ENCODE measurements at places on chromosomes 11 and 22.

- DNase-seq, result peak; percentile 50
Measured at GRCh38 chr22:44918925-44919392, 90.8 kb downstream of the PHF21B start.

DNA sequence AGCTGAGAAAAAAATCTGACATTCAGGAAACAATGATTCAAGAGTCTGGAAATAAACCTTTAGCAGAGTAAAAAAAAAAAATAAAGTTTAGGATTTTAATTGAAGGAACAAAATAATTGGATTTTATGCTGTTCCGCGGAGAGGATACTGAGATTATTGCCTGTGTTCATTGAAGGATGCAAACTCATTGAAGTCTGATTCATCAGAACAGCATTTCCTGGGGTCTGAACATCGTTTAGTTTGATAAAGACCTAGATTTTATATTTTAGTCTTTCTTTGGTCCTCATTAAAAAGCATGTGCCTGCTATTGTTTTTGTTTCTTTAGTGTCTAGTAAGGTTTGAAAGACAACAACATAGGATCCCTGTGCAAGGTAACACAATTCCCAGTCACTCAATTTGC lies 4.5 kb downstream of the TLCD5 start:
- DNase-seq, result no peak

- DNase-seq, result no peak
Measured at GRCh38 chr11:119571311-119571710, 148.3 kb upstream of the THY1 start.

DNA sequence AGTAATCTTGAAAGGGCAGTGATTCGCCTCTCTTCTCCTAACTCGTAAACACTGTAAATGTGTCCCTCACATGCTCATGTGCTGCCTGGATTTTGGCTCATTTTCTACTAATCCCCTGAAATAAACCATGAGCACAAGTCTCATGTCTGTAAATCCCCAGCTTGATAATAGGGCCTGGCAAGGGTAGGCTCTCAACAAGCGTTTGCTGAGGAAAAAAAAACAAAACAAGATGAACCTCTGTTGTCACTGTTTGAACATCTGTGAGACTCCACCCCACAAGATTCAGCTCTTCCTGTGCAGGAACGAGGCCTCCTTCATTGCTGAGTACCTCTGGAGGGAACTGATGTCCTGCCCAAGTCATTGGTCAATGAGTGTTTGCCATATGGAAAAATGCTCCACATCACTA lies 4.5 kb upstream of the CYB5R2 start:
- no peak for DNase-seq

DNA sequence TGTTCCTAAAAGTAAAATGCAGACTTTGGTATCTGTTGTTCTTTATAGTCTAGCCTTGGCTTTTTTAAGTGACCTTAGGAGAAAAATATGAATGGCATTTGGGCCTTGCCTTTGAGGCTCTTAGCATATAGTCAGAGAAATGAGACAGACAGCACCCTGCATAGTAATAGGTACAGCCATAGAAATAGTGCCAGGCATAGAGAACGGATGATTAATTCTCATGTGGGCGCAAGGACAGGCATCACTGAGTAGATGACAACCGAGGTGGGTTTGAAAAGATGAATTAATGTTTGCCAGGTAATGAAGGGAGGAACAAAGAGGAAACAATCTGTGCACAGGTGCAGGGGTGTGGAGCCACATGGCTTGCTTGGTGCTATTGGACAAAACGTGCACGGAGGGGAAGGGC lies 90.5 kb downstream of the BMAL1 start:
- DNase-seq, result no peak

DNA sequence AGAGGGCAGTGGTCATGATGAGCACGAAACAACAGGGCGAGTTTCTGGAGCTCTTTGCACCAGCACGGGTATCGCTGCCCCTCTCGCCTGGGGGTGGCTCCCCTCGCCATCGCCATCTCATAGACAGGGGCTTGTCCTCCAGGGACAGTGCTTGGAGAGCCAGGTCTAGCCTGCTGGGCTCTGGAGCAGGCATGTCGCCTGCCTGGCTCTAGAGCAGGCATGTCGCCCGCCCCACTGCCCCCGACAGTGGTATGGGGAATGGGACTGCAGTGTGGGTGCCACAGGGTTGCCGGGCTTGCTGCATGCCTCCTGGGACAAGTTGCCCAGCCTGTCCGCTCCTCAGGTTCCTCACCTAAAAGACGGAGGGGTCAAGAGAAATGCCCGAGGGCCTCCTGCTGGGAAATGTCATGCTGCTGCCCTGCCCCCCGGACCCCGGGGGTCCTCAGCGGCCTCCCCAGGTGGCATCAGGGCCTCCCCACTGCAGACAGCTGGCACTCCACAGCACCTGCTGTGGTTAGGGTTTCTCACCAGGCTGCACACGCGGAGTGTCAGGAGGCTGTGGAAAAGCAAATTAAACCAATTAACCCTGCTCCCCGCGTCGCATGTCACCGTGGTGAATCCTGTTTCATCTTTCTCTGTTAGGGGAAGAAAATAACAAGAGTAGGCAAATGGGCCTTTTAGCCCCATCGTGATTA lies 403.0 kb downstream of the TBC1D22A start:
- DNase-seq, result peak; percentile 48

DNA sequence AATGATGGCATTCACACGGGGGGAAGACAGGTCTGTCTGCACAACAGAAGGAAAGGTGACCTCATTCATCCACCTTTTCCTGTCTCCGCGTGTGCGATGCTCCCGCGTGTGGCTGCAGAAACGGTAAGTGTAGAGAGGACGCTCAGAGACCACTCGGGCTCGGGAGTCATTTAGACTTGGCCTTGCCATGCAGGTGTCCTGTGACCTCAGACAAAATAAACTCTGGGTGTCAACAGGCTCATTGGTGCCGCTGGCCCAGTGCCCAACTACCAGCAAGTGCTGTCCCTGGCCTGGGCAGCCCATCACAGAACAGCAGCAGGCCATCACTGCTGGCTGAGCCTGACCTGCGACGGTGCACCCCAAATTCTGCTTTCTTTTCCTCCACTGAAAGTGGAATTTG lies 48.1 kb upstream of the ARFGAP3 start:
- no peak for DNase-seq

- DNase-seq, result no peak
Measured at GRCh38 chr11:70771099-70771885, 373.0 kb downstream of the CTTN start.

DNA sequence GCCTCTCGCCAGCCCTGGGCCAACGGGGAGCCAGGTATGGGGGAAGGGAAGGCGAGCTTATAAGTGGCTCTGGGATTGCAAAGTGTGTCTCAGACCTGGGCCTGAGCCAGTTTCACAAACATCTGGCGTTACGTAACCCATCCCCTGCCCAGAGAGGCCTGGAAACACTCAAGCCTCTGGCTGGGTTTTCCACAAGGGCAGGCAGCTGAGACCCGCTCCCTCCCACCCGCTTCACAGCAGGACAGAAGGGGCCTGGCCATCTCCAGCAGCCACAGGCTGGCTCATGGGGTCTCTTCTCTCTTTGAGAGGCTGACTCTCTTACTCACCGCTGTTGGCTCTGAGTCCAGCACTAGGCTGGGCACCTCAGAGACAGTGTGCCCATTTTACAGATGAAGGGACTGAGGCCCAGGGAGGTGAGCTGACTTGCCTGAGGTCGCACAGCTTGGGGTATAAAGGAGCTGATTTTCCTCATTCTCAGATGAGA lies 44.5 kb downstream of the TRIOBP start:
- no peak for DNase-seq

- no peak for DNase-seq
Measured at GRCh38 chr22:36227396-36227795, 11.9 kb downstream of the APOL2 start.

DNA sequence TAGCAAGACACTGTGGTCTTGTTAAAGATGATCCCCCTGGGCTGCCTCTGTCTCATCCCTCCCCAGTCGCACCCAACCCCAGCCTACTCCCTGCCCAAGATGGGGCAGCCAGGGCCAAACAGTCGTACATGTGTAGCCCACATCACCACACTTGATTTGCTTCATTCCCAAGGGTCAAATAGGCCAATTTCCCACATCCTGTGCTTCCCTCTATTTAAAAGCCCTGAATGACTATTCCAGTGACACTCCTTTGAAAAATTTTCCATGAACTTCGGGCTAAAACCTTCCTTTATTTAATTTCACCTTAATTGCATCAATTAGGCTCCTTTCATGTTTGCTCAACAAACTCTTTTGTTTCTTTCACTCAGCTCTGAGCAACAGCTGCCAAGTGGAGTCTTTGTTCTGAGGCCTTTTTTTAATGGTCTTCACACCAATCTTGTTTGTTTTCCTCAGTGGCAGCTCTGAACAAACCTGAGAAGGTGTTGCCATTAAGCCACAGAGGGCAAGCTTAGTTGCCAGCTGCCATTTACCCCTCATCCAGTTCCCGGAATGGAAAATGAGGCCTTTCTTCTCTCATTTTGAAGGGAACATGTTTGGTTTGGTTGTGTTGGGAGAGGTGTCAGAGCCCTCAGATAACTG lies 126.9 kb downstream of the APIP start:
- no peak for DNase-seq

DNA sequence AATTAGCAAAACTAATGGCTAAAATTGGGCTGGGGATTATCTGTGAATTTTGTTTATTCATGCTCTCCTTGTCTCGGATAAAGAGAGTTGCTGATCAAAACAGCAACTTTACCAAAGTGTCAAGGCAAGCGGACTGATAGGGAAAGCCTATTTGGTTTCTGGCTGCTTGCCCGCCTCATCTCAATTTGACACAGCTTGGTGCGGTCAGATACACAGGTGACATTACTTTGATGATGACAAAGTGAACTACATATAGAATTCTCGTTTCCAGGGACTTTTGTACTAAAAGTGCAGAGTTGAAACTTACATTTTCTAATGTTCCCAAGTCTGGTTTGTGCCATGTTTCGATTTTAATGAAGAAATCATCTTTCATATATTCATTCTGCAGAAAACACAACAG lies 22.8 kb downstream of the PITPNB start:
- no peak for DNase-seq

DNA sequence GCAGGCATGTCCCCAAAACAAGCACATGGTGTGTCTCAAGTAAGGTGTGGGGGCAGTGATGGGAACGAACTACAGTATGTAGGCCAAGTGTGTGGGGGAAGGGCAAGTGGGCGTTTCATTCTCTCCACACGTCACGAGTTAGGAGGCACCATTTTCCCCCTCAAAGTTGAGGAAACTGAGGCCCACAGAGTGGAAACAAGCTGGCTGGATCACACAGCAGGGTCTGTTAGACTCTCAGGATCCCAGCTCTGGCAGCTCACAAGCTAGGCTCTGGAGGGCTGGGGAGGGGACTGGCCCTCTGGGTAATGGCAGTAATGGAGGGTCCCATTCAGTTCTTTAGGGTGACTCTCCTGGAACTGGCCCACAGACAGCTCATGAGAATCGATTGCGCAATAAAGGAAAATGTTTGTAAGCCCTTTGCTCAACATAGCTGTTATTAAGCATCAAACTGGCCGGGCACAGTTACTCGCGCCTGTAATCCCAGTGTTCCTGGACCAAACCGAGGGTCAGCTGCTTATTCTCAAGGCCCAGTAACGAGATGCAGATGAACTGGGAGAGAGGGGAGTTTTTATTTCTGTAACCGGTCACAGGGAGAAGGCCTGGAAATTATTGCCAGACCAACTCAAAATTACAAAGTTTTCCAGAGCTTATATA lies 24.1 kb upstream of the TUB start:
- DNase-seq, result no peak

DNA sequence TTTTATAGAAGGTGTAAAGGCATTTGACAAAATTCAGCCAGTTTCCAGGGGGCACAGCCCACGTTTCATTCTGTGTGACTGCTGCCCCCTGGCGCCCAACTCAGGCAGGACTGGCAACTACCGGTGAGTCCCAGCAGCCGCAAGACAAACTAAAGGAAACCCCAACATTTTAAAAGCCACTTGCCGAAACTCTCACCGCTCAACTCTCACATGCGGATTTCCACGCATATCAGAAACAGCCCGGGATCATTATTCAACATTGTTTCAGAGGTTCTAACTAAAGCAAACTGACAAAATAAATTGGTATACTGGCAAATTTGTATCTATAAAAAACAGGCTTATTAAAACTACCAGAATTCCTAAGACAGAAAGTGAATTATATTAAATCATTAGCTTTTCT lies 48.2 kb downstream of the MORC2 start:
- peak; percentile 94 for DNase-seq

DNA sequence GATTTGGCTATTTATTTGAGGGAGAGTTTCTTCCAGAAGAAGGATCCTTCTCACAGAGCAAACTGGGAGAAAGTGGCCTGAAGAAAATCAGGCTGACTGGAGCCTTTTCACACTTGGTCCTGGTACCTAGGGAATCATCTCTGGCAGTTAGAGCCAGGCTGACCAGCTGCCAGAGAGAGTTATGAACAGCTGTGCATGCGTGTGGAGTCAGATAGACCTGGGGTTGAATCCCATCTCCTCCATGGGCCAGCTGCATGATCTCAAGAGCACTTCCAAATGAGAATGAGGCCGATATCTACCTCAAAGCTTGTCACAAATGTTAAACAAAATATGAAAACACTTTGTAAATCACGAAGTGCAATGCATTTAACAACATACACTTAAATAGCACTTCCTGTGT lies 390.0 kb downstream of the TENM4 start:
- DNase-seq, result no peak

DNA sequence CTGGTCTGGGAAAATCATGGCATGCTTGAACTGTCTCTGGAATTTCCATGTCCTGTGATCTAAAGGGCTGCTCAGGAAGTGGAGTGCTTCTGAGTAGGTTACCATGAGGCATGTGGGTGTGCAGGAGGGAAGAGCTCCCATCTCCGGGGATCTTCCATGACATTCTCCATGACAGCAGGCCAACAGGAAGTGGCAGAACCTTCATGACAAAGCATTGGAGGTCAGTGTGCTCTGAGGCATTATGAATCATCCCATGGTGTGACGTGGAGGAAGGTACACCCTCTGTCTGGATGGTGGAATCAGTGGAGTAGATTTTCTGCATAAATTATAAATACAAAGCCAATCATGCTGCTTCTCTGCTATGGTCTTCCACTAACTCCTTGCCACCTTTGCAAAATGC lies 139.6 kb upstream of the E2F8 start:
- DNase-seq, result no peak

DNA sequence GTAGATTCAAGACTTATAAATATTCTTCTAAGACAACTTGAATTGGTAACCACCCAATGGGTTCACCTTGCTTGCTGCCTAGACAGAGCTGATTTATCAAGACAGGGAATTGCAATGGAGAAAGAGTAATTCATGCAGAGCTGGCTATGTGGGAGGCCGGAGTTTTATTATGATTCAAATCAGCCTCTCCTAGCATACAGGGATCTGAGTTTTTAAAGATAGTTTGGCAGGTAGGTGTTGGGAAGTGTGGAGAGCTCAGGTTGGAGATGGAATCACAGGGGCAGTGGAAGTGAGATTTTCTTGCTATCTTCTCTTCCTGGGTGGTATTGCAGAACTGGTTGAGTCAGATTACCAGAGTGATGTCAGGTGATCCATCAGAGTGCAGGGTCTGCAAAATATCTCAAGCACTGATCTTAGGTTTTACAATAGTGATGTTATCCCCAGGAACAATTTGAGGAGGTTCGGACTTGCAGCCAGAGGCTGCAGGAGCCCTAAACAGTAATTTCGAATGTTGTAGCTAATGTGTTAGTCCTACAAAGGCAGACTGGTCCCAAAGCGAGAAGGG lies 1448.6 kb upstream of the RAG2 start:
- DNase-seq, result no peak
